ENCODE measurements at places on chromosomes 11 and 22.

- DNase-seq, result no peak
Measured at GRCh38 chr11:29449281-29450074, 567.4 kb downstream of the KCNA4 start.

GRCh38 chr11:369336-370018 is at the start of gene B4GALNT4:
TSS of gene B4GALNT4 (plus strand) at chr11:369499. CDS start at chr11:369804, 305 bp downstream.
- DNase-seq, result peak; percentile 37

GRCh38 chr11:92480499-92480898 is 255.9 kb downstream of the FAT3 start:
- no peak for DNase-seq

GRCh38 chr11:8649361-8649760 is 33.1 kb downstream of the TRIM66 start:
- DNase-seq, result no peak

GRCh38 chr22:30219049-30219654 is 27.4 kb downstream of the LIF start:
- DNase-seq, result no peak

DNA sequence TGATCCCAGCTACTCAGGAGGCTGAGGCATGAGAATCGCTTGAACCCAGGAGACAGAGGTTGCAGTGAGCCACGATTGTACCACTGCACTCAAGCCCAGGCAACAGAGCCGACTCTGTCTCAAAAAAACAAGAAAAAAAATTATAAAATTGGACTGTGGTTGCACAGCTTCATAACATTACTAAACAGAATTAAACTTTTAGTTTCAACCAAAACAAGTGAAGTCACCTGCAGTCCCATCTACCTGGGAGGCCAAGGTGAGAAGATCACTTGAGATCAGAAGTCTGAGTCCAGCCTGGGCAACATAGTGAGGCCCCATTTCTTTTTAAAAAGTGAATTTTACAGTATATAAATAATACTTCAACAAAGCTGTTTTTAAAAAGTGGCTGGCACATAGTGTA is 47.8 kb upstream of the CD5 start:
- DNase-seq, result no peak

- DNase-seq, result no peak
Measured at GRCh38 chr11:123482218-123482617, 52.1 kb downstream of the GRAMD1B start.

DNA sequence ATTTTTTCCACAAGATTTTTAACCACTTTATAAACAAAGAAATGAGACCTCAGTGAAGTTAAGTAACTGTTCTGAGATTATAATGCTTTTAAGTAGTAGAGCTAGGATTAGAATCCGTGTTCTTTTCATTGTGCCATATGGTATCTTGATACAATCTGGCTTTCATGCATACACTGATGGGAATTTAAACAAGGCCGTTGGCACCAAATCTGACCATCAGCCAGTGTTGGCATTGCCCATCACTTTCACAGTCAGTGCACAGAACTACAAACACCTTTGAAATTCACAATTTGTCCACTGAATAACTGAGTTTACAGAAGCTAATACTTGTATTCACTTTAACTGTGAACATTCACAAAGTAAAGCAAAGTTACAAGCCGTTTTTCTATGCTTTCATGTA is 1228.0 kb downstream of the TBC1D22A start:
- DNase-seq, result no peak

DNA sequence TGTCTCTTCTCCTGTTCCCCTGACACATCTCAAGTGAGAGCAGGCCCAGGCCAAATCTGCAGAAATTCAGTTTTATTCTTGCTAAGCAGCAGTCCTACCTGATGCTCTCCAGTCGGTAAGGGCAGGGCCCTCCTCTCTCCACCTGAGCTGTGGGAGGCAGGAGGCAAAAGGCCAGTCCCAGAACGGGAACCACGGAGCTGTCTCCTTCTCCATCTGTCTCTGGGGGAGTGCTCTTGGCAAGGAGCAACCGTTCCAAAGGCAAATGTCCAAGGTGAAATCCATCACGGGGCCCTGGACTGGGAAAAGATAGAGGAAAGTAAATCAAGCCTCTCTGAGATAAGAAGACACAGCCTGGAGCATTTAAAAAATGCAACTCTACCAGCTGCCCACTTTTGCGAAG is 65.2 kb upstream of the CDON start:
- no peak for DNase-seq

DNA sequence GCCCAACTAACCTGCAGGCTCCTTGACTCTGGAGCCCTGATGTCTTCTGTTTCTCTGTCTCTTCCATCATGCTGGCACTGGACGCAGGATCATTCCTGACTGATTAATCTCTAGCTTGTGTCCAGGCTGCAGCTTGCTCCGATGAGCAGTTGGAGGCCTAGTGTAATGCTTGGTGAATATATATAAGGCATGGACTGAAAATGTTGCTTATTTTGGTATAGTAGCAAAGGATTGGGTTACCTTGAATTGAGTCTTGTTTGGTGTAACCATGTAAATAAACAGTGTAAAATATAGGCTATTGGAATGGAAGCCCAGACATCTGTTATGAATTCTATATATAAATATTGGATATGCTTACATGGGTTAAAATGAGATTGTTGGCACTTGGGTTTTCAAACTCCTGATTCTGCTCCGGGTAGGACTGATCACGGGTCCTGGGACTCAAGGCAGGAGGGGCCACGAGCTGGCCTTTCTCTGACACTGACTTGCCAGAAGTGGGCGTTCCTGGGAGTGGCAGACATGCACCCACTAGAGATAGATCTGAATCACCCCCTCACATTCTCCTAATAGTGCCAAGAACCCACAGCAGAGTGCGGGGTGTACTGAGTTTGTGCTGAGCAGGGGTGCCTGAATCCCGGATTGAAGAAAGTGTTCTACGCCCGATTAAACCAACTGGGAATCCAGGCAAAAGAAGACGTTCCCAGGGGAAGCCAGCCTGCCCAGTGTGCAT is 25.8 kb downstream of the LRP5 start:
- no peak for DNase-seq

- no peak for DNase-seq
Measured at GRCh38 chr11:111707039-111707690, 59.0 kb downstream of the PPP2R1B start.

DNA sequence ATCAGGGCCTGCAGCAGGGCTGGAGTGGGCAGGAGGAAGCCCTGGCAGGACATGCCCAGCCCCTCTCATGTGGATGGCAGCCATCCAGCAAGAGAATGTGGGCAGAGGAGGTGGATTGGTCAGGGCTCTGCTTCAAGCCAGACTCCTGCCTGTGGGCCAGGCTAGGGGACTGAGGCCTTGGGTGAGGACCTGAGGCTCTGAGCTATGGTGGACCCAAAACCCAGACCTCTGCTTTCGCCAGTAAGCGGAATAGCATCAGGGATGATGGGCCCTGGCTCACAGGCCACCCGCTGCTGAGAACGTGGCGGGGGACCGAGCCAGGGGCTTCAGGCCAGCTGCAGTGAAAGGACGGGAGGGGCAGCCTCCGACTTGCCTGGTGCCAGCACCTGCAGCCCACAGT is 57.4 kb downstream of the LINC01488 start:
- DNase-seq, result no peak

DNA sequence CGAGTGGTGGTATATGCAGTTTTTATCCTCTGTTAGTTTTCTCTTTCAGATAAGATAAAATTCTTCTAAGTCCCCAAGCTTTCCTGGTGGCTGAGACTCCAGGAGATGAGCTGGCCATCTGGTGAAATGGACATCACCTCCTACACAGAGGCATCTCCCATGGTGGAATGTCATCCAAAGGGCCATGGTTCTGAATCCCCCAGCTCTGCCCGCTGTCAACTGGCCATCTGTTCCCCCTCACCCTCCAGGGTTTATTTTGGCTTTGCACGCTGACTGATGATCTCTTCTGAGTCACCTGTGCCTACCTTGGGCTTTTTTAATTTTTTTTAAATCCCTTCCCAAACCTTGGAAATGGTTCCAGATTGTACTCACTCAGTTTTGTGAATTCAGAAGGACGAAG is 142.2 kb downstream of the HIPK3 start:
- DNase-seq, result no peak

GRCh38 chr11:115081972-115082371 is 403.6 kb downstream of the NXPE2 start:
- DNase-seq, result no peak

GRCh38 chr11:128465946-128466705 is 121.2 kb downstream of the ETS1 start:
- no peak for DNase-seq

- DNase-seq, result no peak
Measured at GRCh38 chr11:15216678-15217077, 102.0 kb downstream of the INSC start.

GRCh38 chr11:102703826-102704493 is 1.6 kb downstream of the MMP27 start:
- no peak for DNase-seq

DNA sequence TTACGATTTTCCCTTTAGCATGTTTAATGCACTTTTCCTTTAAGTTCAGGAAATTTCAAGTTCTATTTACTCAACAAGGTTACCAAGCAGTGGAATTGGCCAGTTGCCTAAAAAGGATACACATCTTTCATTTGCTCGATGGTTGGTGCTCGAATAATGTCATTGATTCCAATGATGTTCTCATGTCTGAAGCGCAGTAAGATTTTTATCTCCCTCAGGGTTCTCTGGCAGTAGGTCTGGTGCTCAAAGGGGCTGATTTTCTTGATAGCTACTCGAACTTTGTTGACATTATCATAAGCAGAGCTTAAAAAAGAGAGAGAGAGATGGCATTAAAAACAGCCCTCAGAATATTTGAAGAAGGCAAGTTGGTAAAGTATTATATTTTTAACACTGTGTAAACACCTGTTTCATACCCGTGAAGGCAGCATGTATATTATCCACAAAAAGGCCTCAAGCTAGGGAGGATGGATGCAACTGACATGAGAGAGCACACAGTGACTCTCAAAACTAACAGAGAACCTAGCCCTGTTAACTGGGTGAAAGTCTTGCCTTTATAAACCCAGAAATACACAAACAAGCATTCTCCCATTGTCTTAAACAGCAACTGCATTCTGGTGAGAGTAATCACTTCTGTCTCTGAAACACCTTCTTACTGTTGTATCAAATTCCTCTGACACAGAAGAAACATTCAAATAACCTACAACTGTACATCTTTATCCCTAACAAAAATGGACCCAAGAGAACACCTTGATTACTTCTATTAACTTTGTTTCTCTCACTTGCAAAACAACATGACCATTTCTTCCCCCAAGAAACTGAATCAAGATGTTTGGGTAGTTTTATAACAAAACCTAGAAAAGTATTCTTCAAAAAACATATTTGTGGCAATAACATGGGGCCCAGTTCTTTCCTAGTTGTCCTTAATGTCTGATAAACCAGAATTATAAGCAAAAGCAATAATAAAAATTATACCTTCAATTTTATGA is 59.6 kb downstream of the MAPK1 start:
- no peak for DNase-seq

DNA sequence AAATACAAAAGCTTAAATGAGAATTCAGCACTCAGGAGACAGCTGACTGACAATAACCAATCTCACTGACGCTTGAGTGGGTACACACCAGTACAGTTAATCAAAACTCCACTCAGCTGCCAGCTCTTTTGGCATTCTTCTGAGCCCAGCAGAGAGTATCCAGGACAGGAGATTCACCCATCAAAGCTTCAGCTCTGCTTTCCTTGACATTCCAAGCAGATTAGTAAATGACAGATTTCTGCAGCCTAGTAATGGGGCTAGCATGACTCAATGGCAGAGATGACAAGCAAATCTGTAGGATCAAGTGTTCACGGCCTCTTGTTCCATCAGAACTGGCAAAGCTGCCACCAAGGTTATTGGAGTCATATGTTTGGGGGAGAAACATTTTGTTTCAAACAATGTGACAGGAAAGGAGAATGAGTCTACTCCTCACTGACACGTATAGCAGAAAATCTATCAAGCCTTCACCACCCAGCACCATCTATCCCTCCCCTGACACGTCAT is 420.0 kb downstream of the DYNC2H1 start:
- DNase-seq, result no peak

DNA sequence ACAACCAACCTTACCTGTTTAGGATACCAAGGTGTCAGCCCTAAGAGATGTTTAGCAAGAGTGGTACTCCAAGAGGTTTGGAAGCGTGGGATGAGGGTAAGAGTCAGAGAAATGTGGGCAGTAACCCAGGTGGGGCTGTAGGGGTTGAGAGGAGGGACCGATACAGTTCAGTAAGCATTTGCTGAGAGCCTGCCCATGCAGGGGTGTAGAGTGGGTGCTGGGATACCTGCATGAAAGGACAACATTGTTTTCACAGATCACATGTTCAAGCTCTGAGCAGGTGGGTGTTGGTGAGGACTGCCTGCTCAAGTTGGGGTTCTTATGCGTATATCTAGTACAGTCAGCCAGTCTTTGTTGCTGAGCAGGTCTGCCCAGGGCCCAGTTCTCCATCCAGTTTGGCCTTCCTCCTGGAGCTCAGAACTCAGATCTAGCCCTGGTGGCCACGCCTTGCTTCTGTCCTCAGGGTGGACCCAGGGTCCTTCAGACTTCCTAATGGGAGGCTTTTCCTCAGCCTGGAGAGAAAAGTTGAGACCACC is 14.8 kb downstream of the PPFIBP2 start:
- DNase-seq, result no peak

GRCh38 chr11:59841514-59841913 is 3.8 kb downstream of the CBLIF start:
- no peak for DNase-seq

DNA sequence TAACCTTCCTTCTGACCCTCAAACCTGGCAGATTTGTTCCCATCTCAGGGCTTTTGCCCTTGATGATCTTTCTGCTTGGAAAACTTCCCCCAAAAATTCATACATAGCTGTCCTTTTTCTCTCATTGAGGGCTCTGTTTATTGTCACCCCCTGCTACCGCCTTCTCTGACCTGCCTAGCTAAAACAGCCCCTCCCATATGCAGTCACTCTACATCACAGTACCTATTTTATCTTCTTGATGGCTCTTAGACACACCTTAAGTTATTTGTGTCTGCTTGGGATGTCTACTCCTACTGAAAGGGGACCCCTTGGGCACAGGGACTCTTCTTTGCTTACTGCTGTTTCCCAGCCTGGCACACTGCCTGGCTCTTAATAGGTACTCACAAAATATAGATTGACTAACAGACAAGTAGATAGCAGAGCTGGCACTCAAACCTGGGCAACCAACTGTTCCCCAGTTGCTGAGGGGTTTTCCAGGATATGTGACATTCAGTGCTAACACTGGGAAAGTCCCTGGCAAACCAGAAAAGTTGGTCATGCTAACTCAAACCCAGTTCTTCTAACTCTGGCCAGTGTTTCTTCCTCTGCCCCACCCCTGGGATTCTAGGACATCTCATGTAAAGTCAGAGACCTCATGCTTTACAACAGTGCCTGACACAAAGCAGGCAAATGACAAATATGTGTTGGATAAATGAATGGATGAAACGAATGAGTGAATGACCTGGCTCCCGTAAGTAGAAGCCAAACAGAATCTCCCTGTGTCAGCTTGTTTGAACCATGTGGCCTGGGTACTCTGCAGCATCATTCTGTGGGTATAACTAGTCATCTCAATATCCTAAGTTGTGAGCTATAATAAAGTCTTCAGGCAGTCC is 19.8 kb upstream of the FJX1 start:
- no peak for DNase-seq

GRCh38 chr11:123246749-123247495 is 51.9 kb upstream of the CLMP start:
- peak; percentile 77 for DNase-seq

GRCh38 chr11:19853016-19853415 is 140.4 kb downstream of the NAV2 start:
- no peak for DNase-seq

Measured in CD4-positive, alpha-beta T cell treated with Interleukin-4 for 1 hour (primary cell).